Smooth muscle cell of the brain vasculature (primary cell): ENCODE measurements at places on chromosomes 5 and 9.

GRCh38 chr9:34891386-34891785, 66.7 kb upstream of the PHF24 start:
- no peak for DNase-seq

GRCh38 chr5:108084105-108084504, 297.8 kb downstream of the FBXL17 start:
- no peak for DNase-seq

GRCh38 chr9:136348691-136349090, 14.9 kb downstream of the DNLZ start:
- no peak for DNase-seq

DNA sequence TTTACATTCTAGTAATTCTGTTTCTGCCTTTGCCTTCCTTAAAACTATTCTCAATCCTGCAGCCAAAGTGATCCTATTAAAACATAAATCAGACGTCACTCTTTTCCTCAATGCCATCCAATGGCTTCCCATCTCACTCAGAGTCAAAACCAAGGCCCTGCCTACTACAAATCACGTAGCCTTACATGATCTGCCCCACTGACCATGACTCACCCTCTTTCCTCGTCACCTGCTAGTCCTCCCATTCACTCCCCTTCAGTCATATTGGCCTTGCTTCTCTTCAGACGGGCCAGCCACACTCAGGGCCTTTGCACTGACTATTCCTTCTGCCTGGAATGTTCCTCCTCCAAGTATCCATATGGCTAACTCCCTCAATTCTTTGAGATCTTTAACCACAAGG, 39.0 kb upstream of the DMXL1 start:
- no peak for DNase-seq

- no peak for DNase-seq
Measured at GRCh38 chr9:114313186-114313585, 9.7 kb upstream of the ORM1 start.

GRCh38 chr9:84404095-84404686, 63.6 kb upstream of the SLC28A3 start:
- no peak for DNase-seq

- peak; percentile 1 for DNase-seq
Measured at GRCh38 chr5:168654211-168654721, 75.1 kb upstream of the PANK3 start.

GRCh38 chr5:124661317-124662141, 84.9 kb downstream of the ZNF608 start:
- no peak for DNase-seq

DNA sequence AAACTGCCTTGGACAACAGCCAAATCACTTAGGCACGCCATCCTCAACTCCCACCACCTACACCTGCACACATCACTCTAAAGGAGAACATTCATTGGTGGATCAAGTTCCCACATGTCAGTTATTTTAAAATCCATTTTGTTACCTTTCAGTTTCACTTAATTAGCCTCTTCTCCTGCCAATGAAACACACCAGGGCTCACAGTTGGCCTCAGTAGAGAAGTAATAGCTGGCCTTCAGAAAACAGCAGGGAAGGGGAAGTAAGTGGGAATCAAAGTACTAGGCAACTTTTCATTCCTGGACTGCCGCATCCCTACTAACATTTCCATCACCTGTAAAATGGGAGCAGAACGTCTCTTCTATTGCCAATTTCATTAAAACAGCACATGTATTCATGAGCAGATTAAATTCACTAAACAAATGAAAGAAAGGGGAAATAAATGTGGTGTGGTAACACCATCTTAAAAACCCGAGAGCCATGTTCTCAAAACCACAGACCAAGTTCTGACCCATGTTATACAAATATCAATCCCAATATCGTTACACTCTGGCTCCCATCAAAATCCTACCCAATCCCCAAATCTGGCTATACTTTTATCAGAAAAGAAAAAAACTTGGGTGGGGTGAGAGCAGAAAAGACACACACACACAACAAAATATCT, 1.7 kb downstream of the SIL1 start:
- DNase-seq: no peak

- DNase-seq: no peak
Measured at GRCh38 chr9:109036744-109037680, 23.7 kb upstream of the CTNNAL1 start.

GRCh38 chr9:79000230-79001002, 571.3 kb upstream of the TLE4 start:
- DNase-seq: no peak

DNA sequence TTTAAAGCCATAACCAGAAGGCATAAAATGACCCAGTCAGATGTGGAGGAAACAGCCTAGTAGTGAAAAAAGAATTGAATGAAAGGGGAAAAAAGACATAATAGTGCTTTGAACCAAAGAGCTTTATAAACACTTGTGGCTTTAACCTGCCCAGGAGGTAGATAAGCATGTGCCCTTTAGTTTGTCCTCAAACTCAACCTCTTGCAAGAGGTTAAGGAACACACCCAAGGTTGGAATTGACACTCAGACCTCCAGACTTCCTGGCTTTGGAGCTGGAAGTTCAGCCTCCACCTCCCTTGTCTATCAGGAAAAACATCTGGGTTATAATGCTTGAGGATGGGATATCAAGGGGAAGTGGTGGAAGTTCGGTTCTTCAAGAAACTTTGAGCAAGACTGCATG, 16.3 kb downstream of the NDUFA8 start:
- no peak for DNase-seq

- peak; percentile 37 for DNase-seq
Measured at GRCh38 chr9:37528652-37529471, 43.1 kb downstream of the POLR1E start.

DNA sequence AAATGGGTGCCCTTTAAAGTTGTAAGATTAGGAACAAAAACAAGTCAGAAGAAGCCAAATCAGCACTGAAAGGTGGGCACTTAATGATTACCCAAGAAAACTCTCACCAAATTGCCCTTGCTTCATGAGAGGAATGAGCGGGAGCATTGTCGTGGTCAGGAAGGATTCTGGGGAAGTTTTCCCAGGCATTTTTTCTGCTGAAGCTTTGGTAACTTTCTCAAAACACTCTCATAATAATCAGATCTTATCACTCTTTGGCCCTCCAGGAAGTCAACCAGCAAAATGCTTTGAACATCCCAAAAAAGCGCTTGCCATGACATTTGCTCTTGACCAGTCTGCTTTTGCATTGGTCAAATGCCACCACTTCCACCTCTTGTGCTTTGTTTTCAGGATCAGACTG, 10.4 kb upstream of the PCDHGC3 start:
- DNase-seq: no peak

GRCh38 chr5:139605887-139606286, 42.3 kb upstream of the CXXC5 start:
- DNase-seq: no peak

- DNase-seq: no peak
Measured at GRCh38 chr9:519579-519978, 304.9 kb downstream of the DOCK8 start.

- no peak for DNase-seq
Measured at GRCh38 chr9:4667681-4668080, 1.4 kb upstream of the SPATA6L start.
